NCI-H1417 (cell line): ENCODE measurements at places on chromosomes 1 and 21.
A peak's percentile ranks its signal among the peaks of the same experiment; 100 is the strongest.

GRCh38 chr1:209767706-209768105 lies 11.9 kb downstream of the TRAF3IP3 start:
- DNase-seq = no peak

DNA sequence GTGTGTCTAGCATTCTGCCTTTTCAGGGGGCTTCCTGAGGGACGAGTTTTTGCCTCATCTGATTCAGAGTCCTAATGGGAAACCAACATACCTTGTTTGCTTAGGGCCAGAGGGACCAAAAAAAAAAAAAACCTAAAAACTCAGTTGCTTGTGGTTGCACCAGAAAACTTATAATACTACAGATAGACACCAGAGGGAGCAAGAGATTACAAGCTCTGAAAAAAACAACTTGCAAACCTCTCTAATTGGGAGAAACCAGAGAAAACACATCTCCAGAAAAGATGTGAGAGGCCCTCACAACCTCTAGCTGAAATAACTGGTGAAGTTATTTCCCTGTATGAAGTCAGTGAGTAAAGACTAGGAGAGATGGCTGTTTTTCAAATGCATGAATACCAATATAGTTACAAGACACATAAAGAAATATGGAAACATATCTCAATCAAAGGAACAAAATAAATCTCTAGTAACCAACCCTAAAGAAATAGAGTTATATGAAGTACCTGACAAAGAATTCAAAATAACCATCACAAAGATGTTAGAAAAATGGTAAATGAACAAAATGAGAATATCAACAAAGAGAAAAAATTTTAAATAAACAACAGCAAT lies 233.7 kb upstream of the NFIA start:
- DNase-seq = peak; percentile 39

DNA sequence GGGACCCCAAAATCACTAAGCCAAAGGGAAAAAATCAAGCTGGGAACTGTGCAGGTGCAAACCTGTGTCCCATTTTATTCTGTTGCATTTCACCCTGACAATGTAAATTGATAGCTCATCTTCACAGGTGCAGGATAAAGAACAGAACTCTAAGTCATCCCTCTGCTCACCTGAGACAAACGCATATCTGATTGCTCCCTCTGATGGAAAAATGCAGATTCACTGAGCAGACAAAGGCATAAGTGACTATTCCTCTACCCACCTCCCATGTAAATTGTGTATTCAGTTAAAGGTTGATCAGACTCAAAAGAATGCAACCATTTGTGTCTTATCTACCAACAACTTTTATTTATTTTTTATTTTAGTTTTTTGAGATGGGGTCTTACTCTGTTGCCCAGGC lies 644.2 kb downstream of the PTPRU start:
- DNase-seq = peak; percentile 71

DNA sequence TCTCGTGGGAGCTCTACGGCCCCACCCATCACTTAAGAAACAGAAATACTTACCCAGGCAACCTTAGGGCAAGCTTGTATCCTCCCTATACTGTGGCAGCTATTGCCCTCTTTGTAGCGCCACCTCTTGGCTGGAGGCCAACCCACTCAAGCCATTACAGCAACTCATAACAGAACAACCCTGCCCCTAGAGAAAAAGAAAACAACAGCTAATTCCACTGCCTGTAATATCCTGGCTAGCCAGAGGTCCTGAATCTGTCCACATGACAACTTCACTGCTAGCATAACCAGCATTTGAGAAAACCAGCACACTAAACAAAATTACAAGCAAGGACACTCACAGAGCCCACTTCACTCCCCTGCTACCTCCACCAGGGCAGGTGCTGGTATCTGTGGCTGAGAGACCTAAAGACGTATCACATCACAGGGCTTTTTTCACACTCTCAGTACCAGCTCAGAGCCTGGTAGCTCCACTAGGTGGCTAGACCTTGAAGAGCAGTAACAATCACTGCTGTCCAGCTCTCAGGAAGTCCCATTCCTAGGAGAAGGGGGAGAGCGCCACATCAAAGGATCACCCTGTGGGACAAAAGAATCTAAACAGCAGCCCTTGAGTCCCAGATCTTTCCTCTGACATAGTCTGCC lies 14.5 kb upstream of the MX1 start:
- peak; percentile 48 for DNase-seq

DNA sequence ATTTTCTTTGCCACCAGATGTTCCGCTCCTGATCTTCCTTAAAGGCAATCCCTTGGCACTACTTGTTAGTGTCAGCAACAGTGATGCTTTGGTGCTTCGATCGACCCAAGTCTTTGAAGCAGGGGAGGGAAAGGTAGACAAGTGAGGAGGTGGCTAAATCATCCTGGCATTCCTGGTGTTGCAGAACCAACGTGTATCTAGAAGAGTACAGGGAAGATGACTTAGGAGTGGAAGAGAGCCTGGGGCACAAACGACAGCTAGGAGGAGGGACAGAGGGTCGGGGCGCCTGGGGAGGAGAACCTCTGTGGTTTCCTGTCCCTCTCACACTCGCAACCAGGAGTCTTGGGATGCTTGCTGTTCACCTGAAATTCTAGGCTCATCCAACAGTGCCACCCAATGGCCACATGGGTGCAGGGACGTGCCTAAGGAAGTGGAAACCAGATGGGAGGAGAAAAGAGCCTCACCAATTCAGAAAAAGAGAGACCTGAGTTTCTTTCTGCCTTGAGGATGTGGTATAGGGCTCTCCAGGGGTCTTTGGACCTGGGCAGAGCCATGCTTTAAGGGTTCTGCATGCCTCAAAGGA lies 9.5 kb upstream of the KCNA2 start:
- DNase-seq = peak; percentile 71

DNA sequence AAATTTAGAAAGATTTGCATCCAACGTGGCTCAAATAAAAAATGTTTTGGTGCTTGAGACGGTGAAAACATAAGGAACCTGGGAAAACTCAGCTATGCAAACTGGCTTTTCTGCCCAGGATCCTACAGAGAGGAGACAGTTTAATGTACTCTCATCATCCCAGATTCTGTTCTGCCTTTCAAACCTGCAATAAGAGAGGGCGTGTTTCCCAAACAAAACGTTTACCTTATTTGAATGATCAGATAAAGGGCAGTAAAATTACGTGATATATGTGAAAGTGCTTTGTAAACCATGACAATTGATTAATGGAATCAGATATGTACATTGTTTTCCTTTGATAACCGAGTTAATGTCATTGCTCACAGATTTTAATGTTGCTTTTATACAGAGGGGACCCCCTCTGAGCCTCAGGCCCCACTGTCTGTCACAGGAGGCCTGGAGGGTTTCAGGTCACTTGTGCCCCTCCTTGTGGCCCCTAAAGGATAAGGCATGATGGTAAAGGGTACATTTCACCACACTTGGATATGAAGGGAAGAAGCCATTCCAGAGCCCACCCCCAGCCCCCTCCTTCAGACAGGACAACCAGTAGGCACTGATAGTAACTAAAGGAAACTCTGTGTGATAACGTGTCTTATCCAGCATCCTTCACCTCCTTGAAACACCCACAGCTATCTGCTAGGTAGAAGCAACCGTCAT lies 157.6 kb downstream of the EDEM3 start:
- peak; percentile 51 for DNase-seq

DNA sequence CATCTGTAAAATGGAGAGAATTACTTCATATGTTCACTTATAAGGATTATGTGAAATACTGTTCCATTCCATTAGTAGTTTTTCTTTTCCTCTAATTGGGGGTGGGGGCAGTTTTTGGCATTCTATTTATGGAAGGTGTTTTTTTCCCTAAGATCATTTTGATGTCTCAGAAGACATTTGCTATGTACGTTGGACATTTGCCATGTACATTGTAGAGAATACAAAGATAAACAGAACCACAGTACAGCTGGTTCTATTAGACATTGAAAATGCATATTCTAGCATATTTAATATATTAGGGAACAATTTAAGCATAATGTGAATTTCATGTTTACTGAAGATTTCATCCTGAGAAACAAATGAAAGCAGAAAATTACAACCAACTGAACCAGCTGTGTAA lies 98.5 kb downstream of the PTBP2 start:
- no peak for DNase-seq

GRCh38 chr1:176857632-176858031 lies 306.9 kb downstream of the ASTN1 start:
- DNase-seq = no peak

DNA sequence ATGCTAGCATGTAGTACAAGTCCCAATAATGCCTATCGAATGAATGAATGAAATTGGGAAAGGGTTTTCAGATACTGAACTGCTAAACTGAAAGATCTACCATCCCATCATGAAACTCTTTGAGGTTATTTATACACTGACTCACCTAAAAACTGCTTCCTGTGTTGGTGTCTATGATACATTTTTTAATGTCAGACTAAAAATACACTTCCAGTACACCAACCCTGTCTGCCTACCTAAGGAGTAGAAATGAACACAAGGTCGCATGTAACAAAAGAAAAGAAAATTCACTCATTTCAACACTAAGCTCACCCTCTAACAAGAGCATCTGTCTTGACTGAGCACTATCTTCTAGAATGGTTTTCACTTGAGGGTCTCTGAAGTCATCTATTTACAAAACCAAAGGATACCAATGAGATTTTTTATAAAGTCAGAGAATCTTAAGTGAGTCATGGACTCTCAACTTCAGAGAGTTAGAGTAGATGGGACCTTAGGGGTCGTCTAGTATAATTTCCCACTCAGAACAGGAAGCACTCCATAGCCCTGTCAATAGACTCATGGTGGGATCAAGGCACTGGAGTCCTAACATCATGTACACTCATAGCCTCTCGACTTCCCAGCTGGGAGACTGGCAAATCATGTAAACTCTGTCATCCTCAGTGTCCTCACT lies 53.4 kb downstream of the WLS start:
- DNase-seq = no peak

- no peak for DNase-seq
These were observed 93.2 kb upstream of the AJAP1 start for GRCh38 chr1:4561205-4561604.

DNA sequence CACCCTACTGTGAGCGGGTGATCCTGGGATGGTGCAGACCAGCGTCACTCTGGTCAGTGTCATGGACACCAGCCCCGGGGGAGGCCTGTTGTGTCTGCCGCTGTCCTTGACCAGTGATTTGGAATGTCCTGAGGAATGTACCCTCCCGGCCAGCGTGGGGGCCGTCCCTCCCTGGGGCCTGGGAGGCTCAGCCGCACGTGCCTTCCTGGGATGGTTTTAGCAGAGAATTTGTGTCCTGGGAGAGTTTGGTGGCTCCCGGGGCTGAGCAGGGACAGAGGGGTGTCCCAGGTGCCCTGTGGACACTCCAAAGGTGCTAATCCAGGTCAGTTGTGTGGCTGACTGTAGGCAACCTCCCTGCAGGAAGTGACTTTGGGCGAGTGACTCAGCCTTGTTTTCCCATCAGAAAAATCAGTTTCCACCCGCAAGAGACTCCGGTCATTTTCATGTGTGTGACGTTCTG lies 6.2 kb downstream of the ARHGEF16 start:
- DNase-seq = no peak

DNA sequence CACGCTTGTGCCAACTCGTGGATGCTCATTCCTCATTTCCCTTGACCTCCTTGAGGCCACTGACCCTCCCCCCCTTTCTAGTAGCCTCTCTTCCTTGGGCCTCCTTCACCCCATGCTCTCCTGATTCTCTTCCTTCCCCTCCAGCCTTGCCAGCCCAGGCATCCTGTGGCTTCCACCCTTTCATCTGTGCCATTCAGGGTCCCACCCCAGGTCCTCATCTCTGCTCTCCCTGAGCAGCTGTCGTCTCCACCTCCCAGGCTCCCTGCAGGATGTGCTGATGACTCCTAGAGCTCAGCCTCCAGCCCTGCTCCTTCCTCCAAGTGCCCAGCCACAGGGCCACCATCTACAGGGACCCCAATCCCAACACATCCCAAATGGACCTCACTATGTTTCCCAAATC lies 197.4 kb downstream of the GRIK3 start:
- no peak for DNase-seq

DNA sequence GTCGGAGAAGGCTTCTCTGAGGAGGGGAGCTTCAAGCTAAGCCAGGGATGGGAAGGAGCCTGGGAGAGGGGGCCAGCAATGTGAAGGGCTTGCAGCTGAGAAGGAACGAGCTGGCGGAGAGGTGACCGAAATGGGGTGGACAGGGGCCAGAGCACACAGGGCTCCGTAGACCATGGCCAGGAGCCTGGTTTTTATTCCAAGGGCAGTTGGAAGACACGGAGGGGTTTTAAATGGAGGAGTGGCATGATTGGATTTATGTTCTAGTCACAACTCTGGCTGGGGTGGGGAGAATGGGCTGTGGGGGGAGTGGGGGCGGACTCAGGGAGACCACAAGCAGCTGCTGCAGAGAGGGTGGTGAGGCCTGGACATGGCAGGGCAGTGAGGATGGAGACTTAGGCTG lies 5.1 kb upstream of the EPS8L3 start:
- no peak for DNase-seq

- peak; percentile 60 for DNase-seq
These were observed 140.9 kb upstream of the HOOK1 start for GRCh38 chr1:59673573-59674450.

DNA sequence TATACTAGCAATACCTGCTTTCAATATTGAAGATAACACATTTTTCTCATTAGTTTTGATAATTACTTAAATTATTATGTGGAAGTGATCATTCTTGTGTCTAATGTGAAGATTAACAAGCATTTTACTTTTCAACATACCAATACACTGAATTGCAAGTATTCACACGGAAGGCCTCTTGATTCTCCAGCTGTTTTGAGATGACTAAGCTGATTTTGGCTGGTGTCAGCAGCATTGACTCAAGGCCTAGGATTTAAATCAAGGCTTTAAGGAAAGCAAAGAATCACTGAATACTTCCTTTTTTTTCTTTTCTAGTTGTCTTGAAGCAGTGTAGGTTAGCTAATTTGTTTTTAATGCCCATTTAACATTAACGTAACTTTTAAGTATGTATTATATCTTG lies 373.7 kb downstream of the SRGAP2C start:
- no peak for DNase-seq

DNA sequence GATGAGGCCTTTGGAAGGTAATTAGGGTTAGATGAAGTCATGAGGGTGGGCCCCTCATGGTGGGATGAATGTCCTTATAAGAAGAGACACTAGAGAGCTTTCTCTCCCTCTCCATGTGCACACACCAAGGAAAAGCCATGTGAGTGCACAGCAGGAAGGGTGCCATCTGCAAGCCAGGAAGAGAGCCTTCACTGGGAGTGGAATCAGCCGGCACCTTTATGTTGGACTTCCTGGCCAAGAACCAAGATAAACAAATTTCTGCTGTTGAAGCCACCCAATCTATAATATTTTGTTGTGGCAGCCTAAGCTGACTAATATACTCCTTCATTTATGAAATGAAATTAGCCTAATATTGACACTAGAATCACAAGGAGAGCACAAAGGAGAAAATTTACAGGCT lies 38.2 kb upstream of the PKP1 start:
- peak; percentile 75 for DNase-seq

DNA sequence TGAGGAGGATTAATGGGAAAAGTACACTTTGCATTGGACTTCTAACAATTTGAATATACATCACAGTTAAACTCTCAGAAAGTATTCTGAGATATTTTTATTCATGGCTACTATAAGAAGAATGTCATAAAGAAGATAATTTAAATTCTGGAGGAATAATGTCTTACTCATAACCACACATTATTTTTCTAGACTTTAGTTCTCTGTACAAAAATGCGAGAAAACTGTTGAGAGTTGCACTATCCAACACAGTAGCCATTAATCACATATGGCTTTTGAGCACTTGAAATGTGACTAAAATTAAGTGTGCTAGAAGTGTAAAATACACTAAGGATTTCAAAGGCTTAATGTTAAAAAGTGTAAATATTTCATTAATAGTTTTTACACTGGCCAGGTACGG lies 53.8 kb downstream of the CRB1 start:
- no peak for DNase-seq

- no peak for DNase-seq
These were observed 48.9 kb upstream of the SLC2A1 start for GRCh38 chr1:43007377-43008114.

- DNase-seq = no peak
These were observed 6.9 kb downstream of the LAX1 start for GRCh38 chr1:203771901-203772301.
